ENCODE measurements at places on chromosomes 2 and 18. TPM values are rescaled to one million over a fixed set of nuclear protein-coding genes. Genes with fewer than 3 reads are reported as not detected.

GRCh38 chr2:127632592-127633489 lies 13.1 kb upstream of the GPR17 start:
- H3K4me3 ChIP-seq: no peak overlapping the region
- peaks cover 67% of the 10 kb centered on the region for H3K4me1 ChIP-seq
- H3K27me3 ChIP-seq: no peaks in the 10 kb centered on the region
- no peaks in the 10 kb centered on the region for H3K36me3 ChIP-seq

GRCh38 chr2:210262036-210262435 lies 36.8 kb upstream of the ACADL start:
- H3K4me3 ChIP-seq: no peak overlapping the region
- no peaks in the 10 kb centered on the region for H3K36me3 ChIP-seq
- H3K27me3 ChIP-seq: no peaks in the 10 kb centered on the region

DNA sequence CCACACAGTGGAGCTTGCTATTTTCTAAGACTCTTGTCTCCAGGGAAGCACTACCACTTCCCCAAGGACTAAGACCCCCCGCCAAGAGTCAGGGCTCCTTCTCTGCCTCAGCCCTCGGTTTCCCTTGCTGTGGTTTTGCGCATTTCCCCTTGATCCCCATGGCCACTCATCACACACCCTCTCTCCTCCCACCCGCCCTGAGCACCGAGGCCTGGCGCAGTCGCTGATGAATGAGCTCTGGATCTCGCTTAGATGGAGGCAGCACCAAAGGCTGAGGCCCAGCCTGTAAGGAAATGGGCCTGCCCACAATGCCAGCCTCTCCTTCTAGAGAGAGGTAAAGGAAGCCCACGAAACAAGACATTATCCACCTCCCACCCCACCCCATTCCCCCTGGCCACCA lies 96.9 kb downstream of the TNS1 start:
- H3K4me3 ChIP-seq: no peak overlapping the region
- H3K27me3 ChIP-seq: no peaks in the 10 kb centered on the region
- H3K4me1 ChIP-seq: peaks cover 19% of the 10 kb centered on the region
- DNase-seq: no peak
- H3K27ac ChIP-seq: no peak overlapping the region

- no peak for DNase-seq
- no peaks in the 10 kb centered on the region for H3K27me3 ChIP-seq
- H3K36me3 ChIP-seq: no peaks in the 10 kb centered on the region
- H3K4me1 ChIP-seq: no peaks in the 10 kb centered on the region
- no peak overlapping the region for H3K4me3 ChIP-seq
These were observed 72.8 kb downstream of the AQP4 start for GRCh38 chr18:26792661-26793060.

DNA sequence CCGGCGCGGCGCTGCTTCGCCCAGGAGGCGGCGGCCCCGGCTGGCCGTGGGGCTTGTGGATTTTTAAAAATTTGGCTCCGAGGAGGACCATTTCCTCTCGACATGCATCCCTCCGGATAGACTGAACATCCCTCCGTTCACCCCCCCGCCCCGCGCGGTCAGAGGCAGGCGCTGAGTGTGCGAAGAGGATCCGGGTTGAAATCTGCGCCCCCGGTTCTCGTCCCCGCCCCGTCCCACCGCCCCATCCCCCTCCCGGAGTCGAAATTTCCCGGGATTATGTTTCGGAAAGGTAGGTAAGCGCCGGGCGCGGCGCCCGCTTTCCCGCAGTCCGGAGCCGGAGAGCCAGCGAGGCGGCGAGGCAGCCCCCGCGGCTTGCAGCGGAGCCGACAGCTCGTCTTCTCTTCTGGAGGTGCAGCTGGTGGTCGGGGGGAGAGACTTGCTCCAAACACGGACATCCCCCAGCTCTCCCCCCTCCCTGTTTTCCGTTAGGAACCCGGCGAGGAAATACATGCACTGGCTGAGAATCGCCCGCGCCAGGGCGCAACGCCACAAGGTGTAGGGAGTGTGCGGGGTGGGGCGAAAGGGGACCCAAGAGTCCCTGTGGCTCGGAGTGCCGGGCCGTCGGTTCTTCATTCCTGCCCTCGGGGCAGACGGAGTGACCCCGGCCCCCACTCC lies at the start of gene PRKCE:
Gene PRKCE, plus strand, starts transcription at position 261 of the 675 bp plus-strand sequence.
- no peaks in the 10 kb centered on the region for H3K27me3 ChIP-seq
- H3K36me3 ChIP-seq: no peaks in the 10 kb centered on the region
- peak within 1 kb of the TSS; percentile 66 for H3K27ac ChIP-seq
- DNase-seq: peak; percentile 52
- peak within 1 kb of the TSS; percentile 72 for H3K4me3 ChIP-seq

GRCh38 chr2:96528700-96529375 lies 7.7 kb upstream of the ARID5A start:
- no peaks in the 10 kb centered on the region for H3K36me3 ChIP-seq
- peaks cover 59% of the 10 kb centered on the region for H3K4me1 ChIP-seq
- no peaks in the 10 kb centered on the region for H3K27me3 ChIP-seq

- no peak overlapping the region for H3K4me3 ChIP-seq
- H3K27ac ChIP-seq: no peak overlapping the region
- H3K36me3 ChIP-seq: no peaks in the 10 kb centered on the region
- no peaks in the 10 kb centered on the region for H3K4me1 ChIP-seq
- no peaks in the 10 kb centered on the region for H3K27me3 ChIP-seq
- no peak for DNase-seq
These were observed 57.8 kb upstream of the RGPD5 start for GRCh38 chr2:109736177-109736827.

- H3K36me3 ChIP-seq: no peaks in the 10 kb centered on the region
- H3K27me3 ChIP-seq: no peaks in the 10 kb centered on the region
- H3K27ac ChIP-seq: no peak overlapping the region
These were observed 45.2 kb downstream of the STRADB start for GRCh38 chr2:201496785-201497184.

The RBKS gene
- 12.8 TPM for total RNA-seq

The VIL1 gene
- 1.6 TPM for total RNA-seq

The TCF7L1 gene
- total RNA-seq: not detected

The RNU2-63P gene
- 46.9 TPM for total RNA-seq

The SPC25 gene
- total RNA-seq: 0.45 TPM

The CREG2 gene
- total RNA-seq: not detected

The MC4R gene
- total RNA-seq: not detected

The OTOS gene
- not detected for total RNA-seq

The CFC1 gene
- total RNA-seq: not detected

All from natural killer cell (primary cell).